Keratinocyte (primary cell): ENCODE measurements at places on chromosomes 13 and 19.

GRCh38 chr13:56713656-56714055 is 427.1 kb upstream of the PRR20A start:
- no peaks in the 10 kb centered on the region for H3K4me1 ChIP-seq
- H3K27ac ChIP-seq = no peak overlapping the region
- DNase-seq = no peak
- no peak overlapping the region for H3K4me3 ChIP-seq

- no peaks in the 10 kb centered on the region for H3K4me1 ChIP-seq
- H3K27ac ChIP-seq = no peak overlapping the region
- H3K36me3 ChIP-seq = no peaks in the 10 kb centered on the region
- no peak for DNase-seq
Observed at GRCh38 chr13:113919761-113920559, 53.9 kb downstream of the C13orf46 start.

- no peak overlapping the region for H3K4me3 ChIP-seq
- H3K27ac ChIP-seq = no peak overlapping the region
- H3K27me3 ChIP-seq = no peaks in the 10 kb centered on the region
- no peaks in the 10 kb centered on the region for H3K36me3 ChIP-seq
Observed at GRCh38 chr13:99159331-99160061, 41.2 kb upstream of the UBAC2 start.

DNA sequence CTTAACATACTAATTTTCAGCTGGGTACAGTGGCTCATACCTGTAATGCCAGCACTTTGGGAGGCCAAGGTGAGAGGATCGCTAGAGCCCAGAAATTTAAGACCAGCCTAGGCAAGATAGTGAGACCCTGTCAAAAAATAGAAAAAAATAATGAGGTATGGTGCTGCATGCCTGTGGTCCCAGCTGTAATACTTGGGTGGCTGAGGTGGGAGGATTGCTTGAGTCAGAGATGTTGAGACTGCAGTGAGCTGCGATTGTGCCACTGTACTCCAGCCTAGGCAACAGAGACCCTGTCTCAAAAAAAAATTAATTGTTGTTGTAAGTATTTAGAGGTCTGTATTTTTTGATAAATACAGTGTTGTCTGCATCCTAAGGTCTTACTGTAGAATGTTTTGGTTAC is 66.8 kb downstream of the FNDC3A start:
- no peak overlapping the region for H3K4me3 ChIP-seq
- no peaks in the 10 kb centered on the region for H3K36me3 ChIP-seq
- no peaks in the 10 kb centered on the region for H3K27me3 ChIP-seq
- DNase-seq = no peak
- no peaks in the 10 kb centered on the region for H3K4me1 ChIP-seq
- H3K27ac ChIP-seq = no peak overlapping the region

DNA sequence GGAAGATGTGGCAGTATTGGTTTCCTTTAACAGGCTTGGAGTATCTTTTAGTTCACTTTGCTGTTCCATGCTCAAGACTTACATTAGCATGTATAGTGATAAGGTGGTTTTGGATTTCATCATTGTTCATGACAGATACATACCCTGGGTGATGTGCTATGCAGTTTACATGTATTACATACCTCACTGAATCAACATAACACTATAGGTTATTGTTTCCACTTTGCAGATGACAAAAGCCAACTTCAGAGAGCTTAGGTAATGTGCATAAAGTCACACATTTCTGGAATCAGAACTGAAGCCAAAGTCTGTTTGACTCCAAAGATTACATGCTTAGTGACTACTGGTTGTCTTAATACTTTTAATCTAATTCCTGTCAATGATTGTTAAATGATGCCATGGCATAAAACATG is 7.1 kb downstream of the COMMD6 start:
- H3K4me3 ChIP-seq = no peak overlapping the region
- H3K27me3 ChIP-seq = no peaks in the 10 kb centered on the region
- H3K27ac ChIP-seq = no peak overlapping the region
- no peaks in the 10 kb centered on the region for H3K4me1 ChIP-seq
- no peak for DNase-seq

DNA sequence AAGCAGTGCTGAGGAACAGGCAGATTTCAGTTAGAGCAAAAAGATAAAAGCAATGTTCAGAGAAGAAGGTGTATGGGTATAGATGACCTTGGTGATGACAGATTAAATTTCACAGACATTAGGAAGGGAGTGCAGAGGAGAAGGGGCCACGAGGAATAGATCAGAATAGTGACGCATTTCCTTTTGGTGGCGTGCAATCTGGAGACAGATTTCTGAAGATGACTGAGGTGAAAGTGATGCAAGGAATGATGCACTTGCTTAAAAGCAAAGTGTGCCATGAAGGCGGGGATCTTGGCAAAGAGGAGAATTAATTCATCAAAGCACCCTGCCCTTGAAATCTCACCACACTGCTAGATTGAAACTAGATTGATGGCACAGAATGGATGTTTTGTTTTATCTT is 202.4 kb downstream of the ITGBL1 start:
- H3K27ac ChIP-seq = no peak overlapping the region
- no peaks in the 10 kb centered on the region for H3K27me3 ChIP-seq
- H3K36me3 ChIP-seq = no peaks in the 10 kb centered on the region
- peaks cover 1% of the 10 kb centered on the region for H3K4me1 ChIP-seq

GRCh38 chr19:2663920-2664571 is 38.4 kb downstream of the GNG7 start:
- no peaks in the 10 kb centered on the region for H3K4me1 ChIP-seq
- H3K4me3 ChIP-seq = no peak overlapping the region
- H3K27ac ChIP-seq = no peak overlapping the region
- no peaks in the 10 kb centered on the region for H3K27me3 ChIP-seq
- DNase-seq = no peak
- H3K36me3 ChIP-seq = no peaks in the 10 kb centered on the region

DNA sequence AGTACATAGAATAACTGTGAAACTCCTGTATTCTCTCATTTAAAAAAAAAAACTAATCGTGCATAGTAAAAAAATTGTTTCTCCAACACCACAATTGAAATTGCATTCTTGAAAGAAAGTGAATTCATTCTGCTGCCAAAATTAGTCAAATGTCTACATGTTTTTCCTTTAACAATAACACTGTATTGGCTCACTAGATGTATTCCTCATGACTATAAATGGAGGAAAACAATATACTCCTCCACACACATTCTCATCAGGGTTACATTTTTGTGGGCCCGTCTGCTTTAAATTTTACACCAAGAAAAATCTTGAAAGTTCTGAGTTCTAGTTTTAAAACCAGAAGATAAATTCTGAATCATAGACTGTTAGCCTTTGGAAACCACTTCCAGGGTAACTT is 233.6 kb downstream of the KLF12 start:
- no peak overlapping the region for H3K4me3 ChIP-seq
- no peak for DNase-seq
- H3K4me1 ChIP-seq = no peaks in the 10 kb centered on the region
- no peak overlapping the region for H3K27ac ChIP-seq

GRCh38 chr13:27403203-27403678 is 21.2 kb upstream of the GTF3A start:
- peaks cover 3% of the 10 kb centered on the region for H3K27me3 ChIP-seq
- no peak for DNase-seq
- H3K4me1 ChIP-seq = peaks cover 13% of the 10 kb centered on the region
- no peak overlapping the region for H3K27ac ChIP-seq

DNA sequence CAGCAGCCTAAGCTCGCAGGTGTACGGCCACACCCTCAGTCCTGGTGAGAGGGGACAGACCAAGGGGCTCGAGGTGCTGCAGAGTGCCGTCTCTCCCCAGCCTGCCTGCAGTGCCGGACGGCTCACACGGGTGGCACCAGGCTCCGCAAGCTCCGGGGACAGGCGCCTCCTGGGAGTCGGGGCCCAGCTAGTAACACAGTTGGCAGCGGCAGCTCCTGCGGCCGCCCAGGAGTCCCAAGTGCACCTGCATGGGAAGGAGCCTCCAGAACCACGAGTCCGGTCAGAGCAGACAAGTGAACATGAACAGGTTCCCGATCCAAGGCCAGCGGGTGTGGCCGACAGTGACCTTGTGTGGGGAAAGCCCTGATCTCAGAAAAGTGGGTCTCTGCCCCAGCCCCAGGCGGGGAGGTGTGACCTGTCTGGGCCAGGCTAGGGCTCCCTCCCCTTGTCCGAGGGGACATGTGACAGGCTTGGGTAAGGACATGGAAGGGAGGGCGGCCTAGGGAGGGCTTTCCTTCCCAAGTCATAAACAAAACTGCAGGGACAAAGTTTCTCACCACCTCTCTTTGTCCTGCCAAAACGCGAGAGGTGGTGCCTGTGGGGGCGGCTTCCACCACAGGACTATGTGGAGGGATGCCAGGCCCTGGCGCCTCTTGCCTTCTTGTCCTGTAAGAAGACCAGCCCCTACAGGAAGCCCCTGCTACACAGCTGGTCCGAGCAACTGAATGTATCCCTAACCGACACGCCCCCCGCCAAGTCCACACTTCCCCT is 46.5 kb downstream of the MLLT1 start:
- H3K4me1 ChIP-seq = peaks cover 32% of the 10 kb centered on the region
- H3K27me3 ChIP-seq = no peaks in the 10 kb centered on the region
- H3K36me3 ChIP-seq = peaks cover 4% of the 10 kb centered on the region
- H3K4me3 ChIP-seq = no peak overlapping the region

DNA sequence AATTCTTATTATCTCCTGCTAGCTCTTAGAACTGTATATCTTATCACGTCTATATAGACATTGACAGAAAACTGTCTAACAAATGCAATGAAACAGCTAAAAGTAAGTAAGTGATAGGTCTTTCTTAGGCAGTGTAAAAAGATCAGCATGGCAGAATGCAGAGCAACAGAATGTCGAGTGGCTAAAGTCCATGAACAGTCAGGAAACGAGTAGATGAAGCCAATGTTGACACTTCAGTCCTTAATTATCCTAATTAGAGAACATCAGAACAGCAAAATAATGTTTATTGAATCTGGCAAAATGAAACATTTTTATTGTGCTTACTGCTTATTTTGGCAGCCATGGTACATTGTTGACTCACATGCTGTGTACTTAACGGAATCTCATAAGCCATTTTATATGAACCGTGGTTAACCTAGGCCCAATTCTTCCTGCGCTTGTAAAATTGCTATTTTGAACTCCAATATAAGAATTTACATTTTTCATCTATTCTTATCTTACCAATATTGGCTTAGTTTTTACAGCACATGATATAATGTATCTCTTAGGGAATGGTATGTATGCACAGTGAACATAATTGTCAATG is 748.1 kb downstream of the DACH1 start:
- DNase-seq = no peak
- no peaks in the 10 kb centered on the region for H3K36me3 ChIP-seq
- H3K4me3 ChIP-seq = no peak overlapping the region
- H3K27me3 ChIP-seq = no peaks in the 10 kb centered on the region
- no peak overlapping the region for H3K27ac ChIP-seq

DNA sequence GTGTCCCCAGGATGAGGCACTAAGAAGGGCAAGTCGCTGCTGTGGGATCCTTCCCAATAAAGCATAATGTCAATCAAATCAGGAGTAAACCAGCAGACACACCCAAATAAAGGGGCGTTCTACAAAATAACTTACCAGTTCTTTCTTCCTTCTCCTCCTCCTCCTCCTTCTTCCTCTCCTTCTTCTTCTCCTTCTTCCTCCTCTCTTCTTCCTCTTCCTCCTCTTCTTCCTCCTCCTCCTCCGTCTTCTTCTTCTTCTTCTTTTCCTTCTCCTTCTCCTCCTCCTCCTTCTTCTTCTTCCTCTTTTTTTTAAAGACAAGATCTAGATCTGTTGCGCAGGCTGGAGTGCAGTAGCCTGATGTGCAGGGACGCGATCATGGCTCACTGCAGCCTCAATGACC is 225.8 kb downstream of the UQCRFS1 start:
- no peak overlapping the region for H3K4me3 ChIP-seq
- no peak overlapping the region for H3K27ac ChIP-seq
- no peak for DNase-seq
- H3K27me3 ChIP-seq = no peaks in the 10 kb centered on the region

DNA sequence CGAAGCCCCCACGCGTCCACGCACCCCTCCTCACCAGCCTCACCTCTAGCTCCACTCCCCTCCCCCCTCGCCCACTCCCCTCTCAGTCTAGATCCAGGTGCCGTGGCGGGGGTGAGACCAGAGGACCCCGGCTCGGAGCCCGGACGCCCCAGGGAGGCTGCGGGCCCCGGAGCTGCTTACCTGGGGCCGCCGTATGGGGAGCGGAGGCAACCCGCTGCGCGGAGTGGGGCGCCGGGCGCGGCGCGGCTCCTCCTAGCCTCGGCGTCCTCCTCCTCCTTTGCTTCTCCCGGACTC is 353 bp downstream of the ENOX1 start:
- peaks cover 23% of the 10 kb centered on the region for H3K4me1 ChIP-seq
- H3K27me3 ChIP-seq = no peaks in the 10 kb centered on the region
- peak overlapping the region; percentile 8 for H3K27ac ChIP-seq
- no peaks in the 10 kb centered on the region for H3K36me3 ChIP-seq
- peak overlapping the region; percentile 74 for H3K4me3 ChIP-seq

DNA sequence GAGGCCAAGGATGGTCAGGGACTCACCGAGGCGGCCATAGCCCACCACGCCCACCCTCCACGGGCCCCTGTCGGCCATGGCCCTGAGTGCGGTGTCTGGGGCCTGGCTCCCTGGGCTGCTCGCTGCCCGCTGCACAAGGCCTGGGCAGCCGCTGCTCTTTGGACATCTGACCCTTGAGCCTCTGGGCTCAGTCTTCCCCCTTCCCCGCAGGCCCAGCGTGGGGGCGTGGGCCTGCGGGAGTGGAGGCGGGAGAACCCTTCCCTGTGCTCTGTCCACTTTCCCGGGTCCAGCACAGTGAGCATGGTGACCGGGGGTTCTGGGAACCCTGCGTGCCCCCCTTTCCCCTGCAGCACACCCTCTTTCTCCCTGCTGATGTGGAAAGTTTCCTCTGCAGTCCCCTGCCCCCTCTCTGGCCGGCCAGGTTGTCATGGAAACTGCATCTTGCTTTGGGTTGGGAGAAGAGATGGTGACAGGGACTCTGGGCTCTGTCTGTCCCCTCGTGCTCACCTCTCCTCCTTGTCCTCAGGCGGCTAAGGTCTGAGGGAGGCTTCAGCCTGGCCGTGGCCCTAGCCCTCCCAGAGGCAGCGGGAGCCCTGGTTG is at the start of gene ASPDH:
Gene ASPDH (minus strand): TSS at position 168 of the 600 bp plus-strand sequence. CDS start 90 bp downstream, at position 78.
- DNase-seq = no peak
- no peaks in the 10 kb centered on the region for H3K36me3 ChIP-seq
- H3K27me3 ChIP-seq = peaks cover 8% of the 10 kb centered on the region
- H3K27ac ChIP-seq = no peak within 1 kb of the TSS

- H3K27ac ChIP-seq = no peak overlapping the region
- H3K4me1 ChIP-seq = no peaks in the 10 kb centered on the region
- H3K36me3 ChIP-seq = no peaks in the 10 kb centered on the region
- no peak for DNase-seq
- H3K4me3 ChIP-seq = no peak overlapping the region
Observed at GRCh38 chr19:53989600-53990533, 1.6 kb upstream of the CACNG6 start.
